ENCODE measurements at places on chromosomes 5 and 9.

DNA sequence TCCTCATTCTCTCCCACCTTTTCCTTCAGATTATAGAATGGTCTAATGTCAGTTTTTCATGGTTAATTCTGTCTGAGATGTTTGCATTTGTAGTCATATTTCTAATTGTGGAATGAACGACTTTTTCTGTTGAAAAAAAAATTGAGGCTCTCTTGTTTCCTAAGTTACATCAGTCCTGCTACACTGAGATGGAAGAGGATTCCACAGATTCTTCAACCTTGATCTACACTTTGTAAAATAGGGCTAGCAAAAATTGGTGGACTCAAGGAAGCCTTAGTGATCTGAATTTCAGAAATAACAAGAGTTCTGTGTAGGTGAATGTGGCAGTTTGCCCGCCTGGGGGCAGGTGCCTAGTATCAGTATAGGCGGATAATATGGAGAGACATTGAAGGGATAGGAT is 51.9 kb downstream of the ERBIN start:
- DNase-seq: no peak

DNA sequence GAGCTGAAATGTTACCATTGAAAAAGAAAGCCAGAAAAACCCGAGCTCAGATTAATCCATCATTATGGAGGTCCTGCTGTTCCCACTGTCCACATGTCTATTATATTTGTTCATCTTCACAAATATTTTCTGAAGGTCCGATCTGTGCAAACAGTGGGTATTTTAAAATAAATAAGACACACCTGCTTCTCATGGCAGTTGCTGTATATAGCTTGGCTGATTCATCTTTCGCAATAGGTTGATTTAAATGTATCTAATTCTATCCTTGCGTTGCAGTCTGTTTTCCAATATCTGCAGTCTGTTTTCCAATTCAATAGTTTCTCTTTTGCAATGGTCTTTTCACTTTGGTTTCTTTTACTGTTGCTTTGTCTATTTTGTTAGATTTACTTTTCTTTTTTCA is 87.4 kb upstream of the PCA3 start:
- no peak for DNase-seq

- DNase-seq: no peak
Observed at GRCh38 chr5:115402822-115403577, 106.5 kb upstream of the CCDC112 start.

- no peak for DNase-seq
Observed at GRCh38 chr5:148543727-148544126, 110.6 kb downstream of the HTR4 start.

DNA sequence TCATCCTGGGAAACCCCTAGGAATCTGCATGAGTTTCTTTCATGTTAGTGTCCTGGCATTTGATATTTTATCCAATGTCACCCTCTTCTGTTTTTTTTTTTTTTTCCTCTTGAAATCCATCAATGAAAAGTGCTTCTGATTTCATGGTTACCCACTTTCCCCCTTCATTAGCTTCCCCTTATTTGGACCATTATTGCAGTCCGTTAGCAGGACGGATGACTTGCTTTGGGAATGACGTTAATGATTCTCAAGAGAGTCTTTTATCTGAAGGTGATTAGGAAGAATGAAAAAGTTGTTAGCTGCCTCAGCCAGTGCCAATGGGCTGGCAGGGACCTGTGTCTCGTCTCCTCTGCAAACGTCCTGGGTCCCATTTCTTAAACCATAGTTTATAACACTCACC is 134.7 kb downstream of the SEMA6A start:
- no peak for DNase-seq

DNA sequence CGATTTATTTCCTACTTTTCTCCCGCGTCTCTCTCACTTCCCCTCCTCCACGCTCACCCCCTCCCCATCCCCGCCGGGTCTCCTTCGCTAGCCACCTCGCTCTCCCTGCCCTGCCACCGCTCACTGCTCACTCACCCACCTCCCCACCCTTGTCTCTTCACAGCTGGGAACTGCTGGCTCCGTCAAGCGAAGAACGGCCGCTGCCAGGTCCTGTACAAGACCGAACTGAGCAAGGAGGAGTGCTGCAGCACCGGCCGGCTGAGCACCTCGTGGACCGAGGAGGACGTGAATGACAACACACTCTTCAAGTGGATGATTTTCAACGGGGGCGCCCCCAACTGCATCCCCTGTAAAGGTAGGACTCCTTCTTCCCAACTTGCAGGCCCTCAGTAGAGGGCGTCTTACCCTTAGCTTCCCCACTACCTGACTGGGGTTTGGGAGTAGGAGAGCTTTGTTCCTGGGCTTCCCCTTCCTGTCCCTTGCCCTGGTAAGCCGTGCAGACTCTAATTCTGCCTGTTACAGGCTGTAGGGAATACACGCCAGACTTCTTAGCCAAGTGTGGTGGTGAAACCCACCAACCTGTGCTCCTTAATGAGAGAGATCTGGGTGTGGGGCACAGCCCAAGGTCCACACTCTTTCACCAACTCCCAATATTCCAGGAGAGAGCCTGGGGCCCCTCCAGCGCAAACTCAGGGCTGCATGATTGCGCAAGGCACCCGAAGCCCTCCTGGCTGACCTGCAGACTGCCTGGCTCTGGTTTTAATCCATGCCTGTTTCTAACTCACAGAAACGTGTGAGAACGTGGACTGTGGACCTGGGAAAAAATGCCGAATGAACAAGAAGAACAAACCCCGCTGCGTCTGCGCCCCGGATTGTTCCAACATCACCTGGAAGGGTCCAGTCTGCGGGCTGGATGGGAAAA is 2.5 kb downstream of the FST start:
- DNase-seq: no peak

DNA sequence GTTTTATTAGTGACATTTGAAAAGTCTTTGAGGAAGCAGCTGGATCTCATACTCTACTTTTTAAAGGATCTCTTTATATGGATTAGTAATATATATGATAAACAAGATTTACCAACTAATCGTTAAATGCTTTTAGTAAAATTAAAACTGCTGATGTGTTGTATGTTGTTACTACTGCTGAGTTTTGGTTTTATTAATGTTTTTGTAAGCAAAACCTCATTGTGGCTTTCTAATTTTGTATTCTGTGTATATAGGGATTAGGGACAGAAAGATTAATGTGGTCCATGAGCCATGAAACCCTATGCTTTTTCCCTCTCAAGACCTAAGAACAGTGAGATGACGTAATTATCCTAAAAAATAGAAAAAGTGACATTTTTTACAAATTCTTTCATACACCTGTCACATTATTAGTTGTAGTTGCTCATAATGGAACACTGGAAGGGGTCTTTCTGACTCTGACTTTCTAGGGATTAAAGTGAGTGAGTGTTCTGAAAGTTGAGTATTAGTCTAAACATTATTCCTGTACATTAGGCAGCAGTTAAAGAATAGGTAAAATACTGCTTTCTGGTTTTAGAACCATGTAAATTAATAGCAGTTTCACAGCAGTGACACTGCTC is 85.9 kb downstream of the SLC12A2 start:
- no peak for DNase-seq

DNA sequence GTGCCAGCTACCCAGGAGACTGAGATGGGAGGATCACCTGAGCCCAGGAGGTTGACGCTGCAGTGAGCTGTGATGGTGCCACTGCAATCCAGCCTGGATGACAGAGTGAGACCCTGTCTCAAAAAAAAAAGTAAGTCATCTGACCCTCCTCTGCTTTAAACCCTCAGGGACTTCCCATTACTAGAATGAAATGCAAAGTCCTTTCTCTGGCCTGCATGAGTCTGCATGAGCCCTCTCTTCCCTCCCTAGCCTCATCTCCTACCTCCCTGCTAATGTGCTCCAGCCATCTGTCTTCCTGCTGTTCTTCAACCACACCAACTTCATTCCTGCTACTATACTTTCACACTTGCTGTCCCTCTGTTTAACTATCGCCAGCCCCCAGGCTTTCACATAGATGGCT is 15.3 kb downstream of the IL5 start:
- no peak for DNase-seq
